ENCODE measurements at places on chromosomes 3 and 15.

DNA sequence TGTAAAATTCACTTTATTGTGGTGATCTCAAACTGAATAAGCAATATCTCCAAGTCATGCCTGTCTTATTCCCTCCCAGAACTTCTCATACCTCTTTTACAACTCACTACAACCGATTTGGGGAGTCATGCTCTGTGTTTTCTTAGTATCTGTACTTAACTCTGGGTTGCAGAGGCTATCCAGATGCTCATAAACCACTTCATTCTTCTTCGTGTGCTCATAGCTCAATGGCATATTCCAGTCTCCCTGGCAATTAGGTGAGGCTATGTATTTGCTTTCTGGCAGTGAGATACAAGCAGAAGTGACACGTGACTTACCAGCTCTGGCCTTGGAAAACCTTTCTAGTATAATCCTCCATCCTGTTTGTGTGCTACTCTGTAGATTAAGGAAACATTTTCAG is 360.9 kb downstream of the ZNF385D start:
- DNase-seq = no peak

DNA sequence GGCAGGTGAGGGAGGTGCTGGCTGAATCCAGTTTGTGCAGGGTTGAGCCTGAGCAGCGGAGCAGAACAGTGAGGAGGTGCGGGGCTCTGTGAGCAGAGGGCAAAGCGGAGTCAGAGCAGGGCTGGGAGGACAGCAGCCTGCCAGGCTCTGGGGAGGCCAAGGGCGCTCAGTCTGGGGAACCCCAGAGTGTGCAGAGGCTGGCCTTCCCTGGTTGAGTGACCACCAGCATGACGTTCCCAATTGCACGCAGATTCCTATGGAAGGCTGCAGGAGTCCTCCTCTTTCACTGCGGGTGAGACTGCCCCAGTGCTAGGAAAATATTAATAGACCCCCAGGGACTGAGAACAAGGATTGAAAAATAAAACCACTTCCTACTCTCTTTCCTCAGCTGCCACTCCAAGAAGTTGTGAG is 13.2 kb downstream of the MRAS start:
- no peak for DNase-seq

DNA sequence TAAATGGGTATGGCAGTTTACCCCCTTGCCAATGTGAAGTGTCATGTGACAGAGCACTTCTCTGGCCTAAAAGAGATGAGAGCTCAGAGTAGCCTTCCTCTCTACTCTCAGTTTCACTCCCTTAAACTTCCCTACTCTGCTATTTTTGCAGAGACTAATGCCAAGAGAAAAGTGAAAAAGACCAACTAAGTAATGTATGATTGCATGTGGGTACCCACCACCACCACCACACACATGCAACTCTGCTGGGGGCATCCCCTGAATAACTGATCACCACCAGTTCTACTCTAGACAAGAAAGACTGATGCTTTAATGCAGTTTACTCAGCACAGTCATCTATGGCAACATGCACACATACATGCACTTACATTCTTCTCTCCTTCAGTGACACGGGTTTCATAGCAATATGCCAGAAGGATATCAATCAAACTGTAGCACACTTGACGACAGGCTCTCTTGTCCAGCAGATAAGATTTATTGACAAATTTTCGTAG is 31.3 kb downstream of the SHQ1 start:
- no peak for DNase-seq

DNA sequence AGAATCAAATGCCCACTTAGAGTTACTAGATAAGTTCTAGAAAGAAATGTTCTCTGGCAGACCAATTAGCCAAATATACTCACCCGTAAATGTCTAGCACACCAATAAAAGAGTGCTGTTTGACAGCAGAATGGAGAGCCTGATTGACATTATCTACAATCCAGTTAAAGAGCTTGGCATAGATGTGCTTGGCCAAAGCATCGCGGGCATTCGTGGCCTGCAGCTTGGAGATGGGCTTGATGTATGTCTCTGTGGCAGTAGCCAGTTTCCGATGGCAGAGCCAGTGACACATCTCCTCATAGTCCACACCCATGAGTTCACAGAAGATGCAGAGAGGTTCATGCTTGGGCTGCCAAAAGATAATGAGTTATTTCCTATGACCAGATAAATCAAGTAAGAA is 101.5 kb upstream of the MYO5C start:
- DNase-seq = no peak

GRCh38 chr15:65841121-65841930 is 28.0 kb upstream of the RAB11A start:
- DNase-seq = no peak

Data from WTC11 (cell line).